ENCODE measurements at places on chromosomes 5 and 9. TPM values are rescaled to one million over a fixed set of nuclear protein-coding genes. Genes with fewer than 3 reads are reported as not detected.

TUSC1 gene
- 12.5 TPM for total RNA-seq

TTC1 gene
- total RNA-seq = 42.8 TPM

NR5A1 gene
- total RNA-seq = not detected

SLC26A2 gene
- 28.4 TPM for total RNA-seq

SLC4A9 gene
- total RNA-seq = not detected

ATP6V0E1 gene
- total RNA-seq = 172 TPM

PTGES gene
- total RNA-seq = 0.33 TPM

RBM18 gene
- 13.4 TPM for total RNA-seq

ARHGEF39 gene
- 3.5 TPM for total RNA-seq

HTR4 gene
- 0.10 TPM for total RNA-seq

COL23A1 gene
- total RNA-seq = not detected

UAP1L1 gene
- 21.5 TPM for total RNA-seq

INSL6 gene
- not detected for total RNA-seq

MEIKIN gene
- not detected for total RNA-seq

CCNO gene
- 0.33 TPM for total RNA-seq

THOC3 gene
- 46.4 TPM for total RNA-seq

KCNT1 gene
- total RNA-seq = not detected

PTBP3 gene
- total RNA-seq = 79.8 TPM

HARS2 gene
- 31.7 TPM for total RNA-seq

MINAR2 gene
- not detected for total RNA-seq

FOXE1 gene
- total RNA-seq = not detected

PCDHGB3 gene
- 6.5 TPM for total RNA-seq

SLC25A25 gene
- total RNA-seq = 22.5 TPM

GDNF gene
- total RNA-seq = not detected

SAXO1 gene
- not detected for total RNA-seq

GGTA1 gene
- total RNA-seq = 0.65 TPM

C5orf52 gene
- not detected for total RNA-seq

FBXL7 gene
- 22.2 TPM for total RNA-seq

TLX3 gene
- not detected for total RNA-seq

RMRP gene
- total RNA-seq = 52,393 TPM

SPATA31D4 gene
- not detected for total RNA-seq

PCDHGA7 gene
- total RNA-seq = 4.6 TPM

KIF24 gene
- 3.7 TPM for total RNA-seq

FRMD3 gene
- 11.1 TPM for total RNA-seq

ERMP1 gene
- total RNA-seq = 24.2 TPM

DOCK8 gene
- 3.2 TPM for total RNA-seq

PCYOX1L gene
- 15.4 TPM for total RNA-seq

CCL19 gene
- not detected for total RNA-seq

PDE6A gene
- under 0.01 TPM for total RNA-seq

PDZD2 gene
- 3.9 TPM for total RNA-seq

SUB1 gene
- total RNA-seq = 94.7 TPM

BNC2 gene
- total RNA-seq = 29.0 TPM

HRCT1 gene
- total RNA-seq = 4.6 TPM

All from vein endothelial cell (primary cell).